ENCODE measurements at places on chromosomes 2 and 18.
A peak's percentile ranks its signal among the peaks of the same experiment; 100 is the strongest.

DNA sequence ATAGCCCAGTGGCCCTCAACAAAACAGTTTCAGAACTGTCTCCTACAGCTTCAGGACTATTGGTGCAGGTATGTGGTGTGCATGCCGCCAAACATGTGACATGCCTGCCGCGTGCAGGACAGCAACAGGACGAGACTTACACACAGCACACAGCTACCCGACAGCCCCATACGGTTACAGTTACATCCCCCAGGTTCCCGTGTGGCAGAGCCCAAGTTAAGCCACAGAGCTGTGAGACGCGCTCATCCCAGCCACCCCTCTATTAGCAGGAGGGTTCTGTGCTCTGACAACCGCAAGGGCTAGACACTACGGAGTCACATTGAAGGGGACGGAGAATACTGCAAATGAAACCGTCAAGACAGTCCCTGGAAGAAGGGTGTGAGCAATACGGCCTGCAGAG lies 16.4 kb upstream of the TUBB6 start:
- DNase-seq, result no peak

GRCh38 chr2:205540036-205540435 lies 142.3 kb upstream of the NRP2 start:
- no peak for DNase-seq

- DNase-seq, result no peak
Observed at GRCh38 chr2:43128559-43128955, 97.8 kb downstream of the ZFP36L2 start.

DNA sequence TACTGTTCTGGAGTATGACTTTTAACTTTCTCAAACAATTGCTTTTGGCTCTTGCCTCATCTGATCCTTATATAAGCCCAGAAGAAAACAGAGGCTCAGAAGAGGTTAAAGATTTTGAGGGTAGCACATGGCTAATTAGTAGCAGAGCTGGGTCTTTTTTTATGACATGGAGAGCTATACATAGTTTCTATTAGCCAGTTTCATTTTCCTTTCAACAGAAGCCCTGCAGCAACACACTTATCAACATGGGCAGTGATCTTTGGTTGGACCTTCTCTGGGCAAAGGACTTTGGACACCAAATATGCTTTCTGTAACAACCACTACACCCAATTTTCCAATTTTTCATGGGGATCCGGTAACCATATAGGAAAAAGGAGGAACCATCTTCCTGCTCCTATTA lies 64.9 kb downstream of the NCKAP5 start:
- DNase-seq, result no peak

- peak; percentile 75 for DNase-seq
Observed at GRCh38 chr2:174597345-174598047, at the start of gene WIPF1. WIPF1 (minus strand) TSS chr2:174597804; CDS start chr2:174585573, 12,231 bp downstream.

DNA sequence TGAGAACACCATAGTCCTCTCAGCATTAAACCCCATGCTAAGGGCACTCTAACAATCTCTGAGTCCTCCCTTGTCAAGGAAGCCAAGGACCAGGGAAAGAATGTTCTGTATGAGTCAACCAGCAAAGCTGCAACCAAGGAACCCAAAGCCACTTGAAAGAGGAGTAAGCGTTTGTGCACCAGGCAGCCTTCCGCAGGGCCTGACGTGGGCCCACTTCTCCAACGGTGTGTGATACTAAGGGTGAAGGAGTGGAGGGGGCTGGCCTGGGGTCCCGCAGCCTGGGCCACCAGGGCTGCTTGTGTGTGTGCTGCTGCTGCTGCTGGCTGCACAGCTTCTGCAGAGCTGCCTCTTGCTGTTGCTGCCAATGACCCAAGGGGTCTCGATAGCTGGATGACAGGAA lies 30.1 kb upstream of the GALNT14 start:
- no peak for DNase-seq

DNA sequence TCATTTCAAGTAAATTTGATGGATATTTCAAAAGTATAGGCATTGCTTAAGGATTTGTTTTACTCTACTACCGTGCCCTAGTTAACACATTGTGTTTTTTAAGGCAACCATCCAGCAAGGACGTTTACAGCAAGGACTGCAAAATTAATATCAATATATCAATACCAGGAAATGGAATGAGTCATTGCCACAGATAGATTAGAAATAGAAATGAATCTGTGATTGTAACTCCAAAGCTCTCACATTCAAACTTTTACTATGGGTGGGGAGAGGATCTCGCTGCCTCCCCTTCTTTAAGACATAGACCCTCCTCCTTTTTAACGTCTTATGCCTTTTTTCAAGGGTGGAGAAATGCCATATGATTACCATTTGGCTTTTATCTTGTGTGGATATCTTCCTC lies 3.8 kb downstream of the CD28 start:
- DNase-seq, result no peak

GRCh38 chr2:196409376-196409775 lies 230.1 kb upstream of the CCDC150 start:
- DNase-seq, result no peak

GRCh38 chr2:75403991-75404428 lies 156.7 kb downstream of the EVA1A start:
- peak; percentile 45 for DNase-seq

GRCh38 chr18:74123200-74123599 lies 24.4 kb downstream of the FBXO15 start:
- no peak for DNase-seq

- no peak for DNase-seq
Observed at GRCh38 chr2:105309147-105309545, 20.4 kb downstream of the TGFBRAP1 start.

GRCh38 chr2:149103081-149103620 lies 64.7 kb downstream of the LYPD6B start:
- DNase-seq, result no peak

DNA sequence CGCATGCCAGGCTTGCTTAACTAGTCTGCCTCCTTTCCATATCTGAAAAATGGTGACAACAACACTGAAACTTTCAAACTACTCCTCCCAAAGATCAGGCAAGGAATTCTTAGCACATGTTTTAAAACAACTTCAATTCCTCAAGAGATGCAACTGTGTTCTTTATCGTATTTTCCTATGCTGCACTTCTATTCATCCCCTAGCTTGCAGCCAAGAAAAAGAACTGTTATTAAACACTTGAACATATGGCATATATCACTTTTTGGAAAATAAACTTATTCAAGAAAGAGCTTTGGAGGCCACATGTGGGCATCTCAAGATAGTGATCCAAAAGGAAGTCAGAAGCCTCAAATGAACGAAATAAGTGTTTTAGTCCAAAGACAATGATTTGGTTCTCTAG lies 75.6 kb upstream of the STAM2 start:
- no peak for DNase-seq

GRCh38 chr2:190129421-190130199 lies 67.1 kb upstream of the MSTN start:
- no peak for DNase-seq
